ENCODE measurements at places on chromosomes 4 and X.

DNA sequence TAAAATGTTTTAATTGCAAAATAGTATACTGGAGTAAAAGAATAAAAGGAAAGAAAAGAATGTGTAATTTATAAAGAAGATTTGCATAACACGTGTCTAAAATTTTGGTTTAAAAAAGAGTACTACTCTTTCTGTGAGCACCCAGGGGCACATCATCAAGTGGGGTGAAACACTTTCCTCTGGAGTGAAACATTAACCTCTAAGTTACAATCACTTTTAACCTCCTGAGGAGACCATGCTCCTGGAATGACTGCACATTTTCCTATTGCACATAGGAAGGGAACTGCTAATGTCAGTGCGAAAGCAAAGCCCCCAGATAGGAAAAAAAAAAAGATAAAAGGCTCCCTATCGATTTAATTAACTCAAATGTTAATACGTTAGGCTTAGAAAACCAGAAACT is 13.3 kb downstream of the VEGFC start:
- no peak for DNase-seq

DNA sequence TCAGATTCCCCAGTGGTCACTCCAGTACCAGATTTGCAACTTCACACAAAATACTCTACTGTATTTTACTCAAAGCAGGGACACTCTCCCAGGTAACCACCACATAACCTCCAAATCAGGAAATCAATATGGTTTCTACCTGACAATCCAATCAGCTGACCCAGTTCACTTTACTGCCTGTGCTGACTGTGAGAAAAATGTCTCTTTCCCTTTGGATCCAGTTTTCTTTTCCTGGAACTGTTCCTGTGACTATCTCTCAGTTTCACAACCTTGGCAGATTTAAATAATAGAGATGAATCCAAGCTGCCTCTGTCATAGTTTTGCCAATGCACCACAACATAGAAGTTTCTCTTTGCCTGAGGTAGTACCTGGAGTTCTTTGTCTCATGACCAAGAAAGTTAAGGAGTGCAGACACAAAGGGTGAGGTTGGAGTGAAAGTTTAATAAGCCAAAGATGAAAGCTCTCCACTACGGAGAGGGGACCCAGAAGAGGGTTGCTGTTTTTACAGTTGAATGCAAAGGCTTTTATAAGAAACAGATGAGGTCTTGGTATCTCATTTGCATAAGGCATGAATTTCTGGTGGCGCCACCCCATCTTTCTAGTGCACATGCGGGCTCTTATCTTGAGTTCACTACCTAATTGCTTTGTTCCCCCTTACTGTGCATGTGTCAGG is 29.7 kb upstream of the IL9R start:
- DNase-seq = no peak

DNA sequence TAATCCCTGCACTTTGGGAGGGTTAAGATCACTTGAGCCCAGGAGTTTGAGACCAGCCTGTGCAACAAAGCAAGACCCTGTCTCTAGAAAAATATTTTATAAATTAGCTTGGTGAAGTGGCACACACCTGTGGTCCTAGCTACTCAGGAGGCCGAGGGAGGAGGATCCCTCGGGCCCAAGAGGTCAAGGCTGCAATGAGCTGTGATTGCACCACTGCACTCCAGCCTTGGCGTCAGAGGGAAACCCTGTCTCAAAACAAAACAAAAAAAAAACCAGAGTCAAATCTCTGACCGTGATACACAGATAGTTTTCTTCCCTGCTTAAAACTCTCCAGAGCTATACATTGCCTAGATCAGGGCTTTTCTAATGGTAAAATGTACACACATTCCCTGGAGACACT is 53.5 kb downstream of the CHST7 start:
- no peak for DNase-seq

DNA sequence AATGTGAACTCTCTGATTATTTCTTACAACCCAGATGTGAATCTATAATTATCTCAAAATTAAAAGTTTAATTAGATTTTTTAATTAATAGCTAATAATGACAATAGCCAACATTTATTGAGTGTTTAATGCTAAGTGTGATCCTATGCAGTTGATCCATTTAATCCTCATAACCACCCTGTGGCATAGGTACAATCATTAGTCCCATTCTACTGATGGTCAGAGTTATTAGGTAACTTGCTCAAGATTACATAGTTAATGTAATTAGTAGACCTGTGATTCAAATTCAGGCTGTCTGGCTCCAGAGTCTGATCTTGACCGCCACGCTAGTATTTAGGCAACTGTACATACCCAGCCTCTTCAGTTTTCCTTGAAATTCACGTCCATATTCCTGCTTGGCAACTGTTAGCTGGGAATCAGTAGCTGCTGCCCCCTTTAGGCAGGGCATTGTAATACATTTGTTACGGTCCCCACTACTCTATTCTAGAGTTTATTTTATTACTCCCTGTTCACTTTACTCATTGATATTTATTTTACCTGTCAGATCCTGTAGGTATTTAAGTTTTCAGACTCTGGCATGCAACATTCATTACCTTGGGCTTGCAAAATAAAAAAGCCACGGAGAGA is 20.6 kb upstream of the TEC start:
- DNase-seq = no peak

DNA sequence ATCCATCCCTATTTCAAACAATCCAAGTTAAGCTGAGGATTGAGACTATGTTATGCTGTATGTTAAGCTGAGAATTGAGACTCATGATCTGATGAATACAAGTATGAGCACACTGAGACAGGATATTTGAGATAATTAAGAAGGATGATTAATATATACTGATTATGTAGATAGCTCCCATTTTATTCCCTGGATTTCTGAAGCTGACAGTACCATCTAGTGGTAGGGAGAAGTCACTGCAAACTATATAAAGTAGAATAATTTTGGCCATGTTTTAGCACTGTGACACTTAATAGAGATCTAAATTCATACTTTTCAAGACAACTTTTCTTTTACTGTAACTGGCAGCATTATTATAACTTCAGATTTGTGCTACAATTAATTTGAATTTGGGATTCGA is 63.8 kb upstream of the HPRT1 start:
- no peak for DNase-seq

DNA sequence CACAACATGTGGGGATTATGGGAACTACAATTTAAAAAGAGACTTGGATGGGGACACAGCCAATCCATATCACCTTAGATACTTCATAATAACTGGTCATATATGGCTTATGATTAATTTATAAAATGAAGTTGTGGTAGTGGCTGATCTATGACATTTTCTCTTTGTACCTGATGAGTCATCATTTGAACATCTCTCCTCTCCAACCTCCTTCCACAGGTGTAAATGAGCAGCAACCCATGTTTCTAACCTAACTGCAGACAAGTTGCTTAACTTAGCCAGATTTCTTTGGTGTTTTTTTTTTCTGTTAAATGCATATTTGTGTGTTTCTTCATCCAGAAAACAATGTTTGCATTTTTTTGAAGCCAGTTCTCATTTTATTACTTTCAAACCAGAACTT is 42.6 kb downstream of the SPANXA2 start:
- no peak for DNase-seq

DNA sequence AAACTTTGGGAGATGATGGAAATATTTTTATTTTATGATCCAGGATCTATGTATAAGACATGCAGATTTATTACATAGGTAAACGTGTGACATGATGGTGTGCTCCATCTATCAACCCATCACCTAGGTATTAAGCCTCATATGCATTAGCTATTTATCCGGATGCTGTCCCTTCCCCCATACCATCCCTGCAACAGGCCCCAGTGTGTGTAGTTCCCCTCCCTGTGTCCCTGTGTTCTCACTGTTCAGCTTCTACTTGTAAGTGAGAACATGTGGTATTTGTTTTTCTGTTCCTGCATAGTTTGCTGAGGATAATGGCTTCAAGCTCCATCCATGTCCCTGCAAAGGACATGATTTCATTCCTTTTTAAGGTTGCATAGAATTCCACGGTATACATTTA is 28.1 kb upstream of the ZCCHC4 start:
- no peak for DNase-seq

- DNase-seq = no peak
Observed at GRCh38 chrX:106927023-106927422, 6.8 kb downstream of the CLDN2 start.

- DNase-seq = peak; percentile 89
Observed at GRCh38 chrX:23434356-23434884, 99.8 kb downstream of the PTCHD1 start.

GRCh38 chrX:5194806-5195205 is 1033.9 kb downstream of the NLGN4X start:
- no peak for DNase-seq

- no peak for DNase-seq
Observed at GRCh38 chr4:7201420-7202305, 9.3 kb downstream of the SORCS2 start.

DNA sequence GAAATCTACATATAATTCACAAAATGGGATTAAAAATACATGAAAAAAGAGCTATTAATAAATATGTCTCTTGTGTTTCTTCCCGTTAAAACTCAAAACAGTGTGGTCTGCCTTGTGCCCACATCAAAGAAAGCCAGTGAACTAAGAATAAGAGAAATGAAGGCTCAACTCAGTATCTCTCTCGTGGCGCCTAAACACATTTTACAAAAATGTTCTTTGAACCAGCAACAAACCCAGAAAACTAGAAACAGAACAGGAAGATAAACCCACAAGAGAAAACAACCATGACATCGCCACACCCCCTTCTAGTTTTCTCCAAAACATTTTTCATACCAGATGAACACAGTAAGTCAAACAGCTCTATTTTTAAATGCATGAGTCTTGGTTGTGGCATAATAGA is 130.1 kb downstream of the DCHS2 start:
- DNase-seq = no peak

DNA sequence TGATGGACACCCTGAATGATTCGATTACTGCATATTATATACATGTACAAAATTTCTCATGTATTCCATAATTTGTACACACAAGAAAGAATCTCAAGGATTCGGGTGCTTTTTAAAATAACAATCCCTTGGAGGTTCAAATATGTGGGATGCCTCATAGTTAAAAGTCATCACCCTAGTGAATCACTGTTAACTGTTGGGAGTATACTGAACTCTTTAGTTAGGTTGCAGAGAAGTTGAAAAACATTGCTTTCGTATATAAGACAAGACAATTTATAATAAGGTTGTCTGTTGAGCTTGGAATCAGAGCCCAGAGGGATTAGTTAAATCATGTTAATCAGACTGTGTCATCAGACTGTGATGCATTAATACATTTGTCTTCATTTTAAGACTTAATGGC is 15.6 kb downstream of the DCK start:
- no peak for DNase-seq

DNA sequence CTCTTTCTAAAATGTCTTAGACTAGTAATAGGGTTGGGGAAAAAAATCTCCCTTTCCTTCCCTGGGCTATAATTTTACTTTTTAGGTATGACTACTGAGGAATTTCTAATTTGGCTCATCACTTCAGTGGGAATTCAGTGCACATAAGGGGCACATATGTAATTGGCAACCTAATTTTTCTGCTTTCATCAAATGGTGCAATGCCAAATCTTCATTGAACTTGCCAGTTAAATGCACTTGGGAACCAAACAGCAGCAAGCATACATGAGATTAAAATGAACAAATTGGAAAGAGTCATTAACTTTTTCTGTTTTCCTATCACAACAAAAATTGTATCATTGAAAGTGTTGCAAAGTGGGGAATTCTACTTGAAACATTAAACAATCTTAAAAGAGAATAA is 2.9 kb upstream of the CCSER1 start:
- DNase-seq = no peak

GRCh38 chrX:17741123-17741511 is 3.8 kb downstream of the SCML1 start:
- no peak for DNase-seq

GRCh38 chr4:111780965-111781364 is 364.3 kb upstream of the FAM241A start:
- DNase-seq = no peak

DNA sequence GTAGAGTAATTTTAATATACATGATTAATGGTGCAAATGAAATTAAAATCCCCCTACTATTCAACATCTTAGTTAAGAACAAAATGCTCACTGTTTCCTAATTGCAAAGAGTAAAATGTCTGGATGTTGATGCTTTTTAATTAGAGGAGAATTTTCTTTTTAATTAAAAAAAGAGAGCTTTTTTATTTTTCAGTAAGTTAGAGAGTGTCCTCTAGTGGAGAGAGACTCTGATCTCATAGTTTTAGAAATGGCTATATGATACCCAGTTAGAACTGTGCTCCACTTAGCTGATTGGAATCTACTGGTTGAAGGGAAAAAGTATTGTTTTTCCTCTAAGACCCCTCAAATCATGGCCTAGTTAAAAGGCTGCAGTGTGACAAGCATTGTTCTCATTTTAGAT is 312.0 kb upstream of the MAGEB2 start:
- no peak for DNase-seq

- DNase-seq = no peak
Observed at GRCh38 chrX:41236629-41237028, 97.3 kb upstream of the DDX3X start.

GRCh38 chr4:177283167-177283566 is 26.5 kb upstream of the NEIL3 start:
- no peak for DNase-seq

DNA sequence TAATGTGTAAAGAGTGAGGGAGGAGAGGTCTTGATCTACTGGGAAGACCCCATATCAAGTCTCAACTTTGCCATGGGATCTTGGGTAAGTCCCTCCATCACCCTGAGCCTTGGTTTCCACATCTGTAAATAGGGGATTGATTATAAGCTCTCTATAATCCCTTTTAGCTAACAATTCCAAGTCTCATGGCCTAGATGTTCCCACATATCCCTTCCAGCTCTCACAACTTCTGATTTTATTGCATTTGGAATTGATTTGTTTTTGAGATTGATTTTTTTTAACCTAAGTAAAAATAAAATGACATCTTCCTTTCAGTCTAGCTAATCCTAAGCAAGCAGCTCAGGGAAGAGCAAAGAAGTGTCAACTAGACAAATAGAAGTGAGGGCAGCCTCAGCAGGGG is 29.8 kb downstream of the SMIM20 start:
- no peak for DNase-seq

- DNase-seq = no peak
Observed at GRCh38 chr4:102268355-102268754, 76.9 kb downstream of the SLC39A8 start.

DNA sequence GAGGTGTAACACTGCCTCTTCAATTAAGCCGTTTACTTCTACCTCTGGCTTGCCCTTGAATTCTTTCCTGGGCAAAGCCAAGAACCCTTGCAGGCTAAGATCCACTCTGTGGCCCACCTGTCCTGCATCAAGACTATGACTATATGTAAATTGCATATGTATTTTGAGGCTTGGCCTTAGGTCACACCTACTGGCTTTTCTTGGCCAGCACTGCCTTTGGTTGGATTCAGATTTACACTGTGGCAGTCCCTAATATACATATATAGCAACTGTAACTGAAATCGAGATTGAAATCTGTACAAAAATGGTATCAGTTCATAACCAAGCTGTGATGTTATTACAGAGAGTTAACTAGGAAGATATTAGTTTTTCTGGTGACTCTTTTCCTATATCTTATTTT is 151.5 kb downstream of the CFAP47 start:
- DNase-seq = no peak

DNA sequence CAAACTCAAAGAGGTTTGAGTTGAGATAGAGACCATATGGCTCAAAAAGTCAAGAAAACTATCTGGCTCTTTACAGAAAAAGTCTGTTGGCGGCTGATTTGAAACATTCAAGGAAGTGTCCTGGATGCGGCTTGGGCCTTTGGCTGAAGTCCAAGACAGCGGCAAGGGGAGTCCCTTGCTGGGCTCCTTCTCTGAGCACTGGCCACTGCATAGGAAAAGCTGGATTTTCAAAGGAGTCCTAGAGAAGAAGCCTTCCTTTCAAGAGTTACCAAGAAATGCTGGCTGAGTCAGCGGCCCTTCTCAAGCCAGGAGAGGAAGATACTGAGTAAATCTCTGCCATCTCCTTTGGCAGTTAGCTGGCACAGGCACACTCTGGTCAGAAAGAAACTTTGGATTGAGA is 12.1 kb downstream of the APLN start:
- DNase-seq = no peak

All from psoas muscle (tissue), 8 donors.